ENCODE measurements at places on chromosomes 11 and 22.

GRCh38 chr11:72066855-72067254 is 13.5 kb downstream of the NUMA1 start:
- no peak for DNase-seq

- DNase-seq, result no peak
Observed at GRCh38 chr11:15641271-15642045, 526.7 kb downstream of the INSC start.

GRCh38 chr22:38871360-38872171 is 450 bp downstream of the CBX6 start:
- DNase-seq, result no peak

- no peak for DNase-seq
Observed at GRCh38 chr22:41478473-41478872, 9.6 kb downstream of the ACO2 start.

GRCh38 chr11:98587884-98588283 is 432.9 kb upstream of the CNTN5 start:
- DNase-seq, result no peak

DNA sequence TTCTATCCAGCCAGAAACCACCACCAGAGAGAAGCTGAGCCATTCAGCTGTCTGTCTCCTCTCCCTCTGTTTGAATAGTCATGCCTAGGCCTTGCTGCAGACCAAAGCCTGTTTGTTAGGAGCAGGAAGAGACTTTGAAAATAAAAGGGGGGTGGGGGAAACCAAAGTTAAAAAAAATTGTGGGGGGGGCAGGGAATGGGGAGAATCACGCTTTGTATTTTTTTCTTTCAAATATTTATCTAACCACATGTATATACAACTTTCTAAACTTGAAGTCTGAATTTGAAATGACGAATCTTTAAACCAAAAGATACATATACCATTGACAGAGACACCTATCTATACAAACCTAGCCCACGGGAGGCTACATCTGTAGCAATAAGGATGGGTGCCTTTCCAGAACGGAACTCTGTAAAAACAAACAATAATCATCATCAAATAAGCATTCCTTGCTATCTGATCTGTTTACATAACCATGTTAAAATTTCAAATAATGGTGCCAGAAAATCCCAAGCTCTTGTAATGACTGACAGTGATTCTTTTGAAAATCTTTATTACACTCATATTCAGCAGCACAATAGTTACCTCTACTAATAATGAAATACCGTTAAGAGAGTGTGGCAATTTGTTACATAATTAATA is 14.3 kb downstream of the DDX17 start:
- no peak for DNase-seq

GRCh38 chr11:78061088-78061920 is 2.4 kb upstream of the THRSP start:
- no peak for DNase-seq

GRCh38 chr11:27408246-27408800 is 45.3 kb upstream of the CCDC34 start:
- DNase-seq, result no peak

- peak; percentile 60 for DNase-seq
Observed at GRCh38 chr22:35257321-35258190, at the start of gene HMGXB4. Gene HMGXB4, plus strand, starts transcription at chr22:35257493. Its CDS starts 4,898 bp downstream, at chr22:35262391.

GRCh38 chr11:7570938-7571521 is 57.2 kb downstream of the PPFIBP2 start:
- no peak for DNase-seq

DNA sequence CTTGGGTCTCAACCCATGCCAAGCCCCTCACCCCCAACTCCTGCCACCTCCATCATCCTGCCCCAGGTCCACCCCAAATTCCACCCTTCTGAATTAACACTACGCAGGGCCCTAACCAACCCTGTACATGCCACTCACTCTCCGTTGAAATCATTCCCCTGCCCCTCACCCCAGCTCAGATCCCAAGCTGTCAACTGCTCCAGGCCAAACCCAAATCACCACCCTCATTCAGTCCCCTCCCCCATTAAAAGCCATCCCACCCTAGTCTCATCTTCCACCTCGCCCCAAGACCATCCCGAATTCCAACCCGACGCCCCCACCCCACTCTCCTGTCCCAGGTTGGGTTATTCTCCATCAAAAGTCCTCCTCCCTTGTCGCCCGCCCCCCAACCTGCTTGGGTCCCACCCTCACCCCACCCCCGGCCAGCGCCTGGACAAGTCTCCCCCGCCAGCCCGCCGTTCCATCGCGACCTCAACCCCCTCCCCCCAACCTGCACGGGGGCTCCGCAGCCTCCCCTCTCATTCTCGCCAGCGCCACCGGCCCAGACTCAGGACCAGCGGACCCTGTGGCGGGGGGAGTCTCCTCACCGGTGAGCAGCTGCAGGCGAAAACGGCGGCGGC is 466 bp downstream of the FAM168A start:
- no peak for DNase-seq

DNA sequence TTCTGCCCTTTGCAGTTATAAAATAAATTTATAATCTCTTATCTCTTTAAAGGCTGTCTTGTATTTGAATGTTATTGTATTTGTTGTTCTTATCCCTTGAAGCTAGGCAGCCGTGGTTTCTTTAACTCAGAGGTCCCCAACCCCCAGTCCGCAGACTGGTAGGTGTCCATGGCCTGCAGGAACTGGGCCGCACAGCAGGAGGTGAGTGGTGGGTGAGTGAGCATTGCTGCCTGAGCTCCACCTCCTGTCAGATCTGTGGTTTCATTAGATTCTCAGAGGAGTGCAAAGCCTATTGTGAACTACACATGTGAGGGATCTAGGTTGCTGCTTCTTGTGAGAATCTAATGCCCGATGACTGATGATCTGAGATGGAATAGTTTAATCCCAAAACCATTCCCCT is 380.0 kb upstream of the CCDC90B start:
- DNase-seq, result no peak

- DNase-seq, result no peak
Observed at GRCh38 chr22:24554313-24555164, at the start of gene GUCD1. Gene GUCD1, minus strand, starts transcription at chr22:24555138. Its CDS starts 147 bp downstream, at chr22:24554991.

DNA sequence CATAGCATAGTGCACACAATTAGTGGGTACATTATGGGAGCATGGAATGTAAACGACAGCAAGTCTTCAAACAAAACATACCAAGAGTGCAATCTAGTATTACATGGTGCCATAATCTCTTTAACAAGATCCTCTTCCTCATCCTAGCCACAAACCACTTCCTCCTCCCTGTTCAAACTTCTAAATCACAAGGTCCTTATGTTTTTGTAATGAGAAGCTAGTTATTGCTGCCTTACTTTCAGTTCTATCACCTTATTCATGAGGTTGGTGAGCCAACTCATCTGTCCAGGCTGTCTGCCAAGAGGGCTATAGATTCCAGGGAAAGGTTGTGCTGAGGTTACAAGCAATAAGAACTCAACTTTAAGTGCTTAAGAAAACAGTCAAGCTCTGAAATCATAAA is 195.4 kb upstream of the ARHGAP20 start:
- no peak for DNase-seq

DNA sequence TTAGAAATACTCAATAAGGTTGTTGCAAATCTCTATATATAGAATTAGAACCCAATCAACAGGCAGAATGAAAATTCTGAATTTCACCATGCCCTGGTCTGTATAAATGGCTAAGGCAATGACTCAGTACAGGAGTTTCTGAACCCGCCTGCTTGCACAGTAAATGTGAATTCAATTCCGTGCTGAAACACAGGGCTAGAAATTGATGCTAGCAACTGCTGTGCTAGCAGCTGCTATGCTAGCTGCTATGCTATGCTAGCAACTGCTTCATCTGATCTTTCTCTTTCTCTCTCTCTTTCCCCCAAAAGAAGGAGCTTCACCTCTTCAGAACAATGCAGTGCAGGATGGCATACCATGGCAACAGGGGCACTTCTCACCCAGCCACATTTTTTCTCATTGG is 9.7 kb upstream of the OR52J3 start:
- DNase-seq, result no peak

DNA sequence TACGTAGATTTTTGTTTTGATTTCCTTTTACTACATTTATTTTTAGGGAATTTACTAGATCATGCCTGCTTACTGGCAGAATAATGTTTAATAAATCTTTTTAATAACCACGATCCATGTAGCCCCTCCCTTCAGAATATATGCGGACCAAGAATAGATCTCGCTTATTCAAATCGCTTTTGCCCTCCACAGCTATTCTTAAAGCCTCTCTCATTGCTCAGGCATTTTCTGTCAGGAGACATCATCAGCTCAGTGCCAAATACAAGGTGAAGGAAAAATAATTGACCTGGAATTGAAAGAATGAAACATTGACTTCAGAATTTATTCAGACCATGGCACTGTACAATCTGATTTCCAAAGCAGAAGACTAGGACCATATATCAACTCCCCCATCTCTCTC is 10.0 kb upstream of the JAML start:
- DNase-seq, result no peak

DNA sequence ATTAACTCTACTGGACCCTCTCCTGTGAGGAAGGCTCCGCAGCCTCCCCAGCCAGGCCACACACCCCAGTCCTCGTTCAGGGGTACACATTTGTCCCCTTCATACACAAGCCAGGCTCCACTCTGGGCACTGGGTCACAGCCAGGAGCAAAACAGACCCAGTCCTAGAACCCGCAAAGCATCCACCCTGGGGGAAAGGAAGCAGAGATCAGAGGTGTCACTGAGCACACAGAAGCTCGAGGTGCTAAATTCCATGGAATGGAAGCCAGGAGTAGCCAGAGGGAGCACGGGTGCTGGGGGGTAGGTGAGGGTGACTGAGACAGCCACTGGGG is 43.6 kb upstream of the TH start:
- no peak for DNase-seq

DNA sequence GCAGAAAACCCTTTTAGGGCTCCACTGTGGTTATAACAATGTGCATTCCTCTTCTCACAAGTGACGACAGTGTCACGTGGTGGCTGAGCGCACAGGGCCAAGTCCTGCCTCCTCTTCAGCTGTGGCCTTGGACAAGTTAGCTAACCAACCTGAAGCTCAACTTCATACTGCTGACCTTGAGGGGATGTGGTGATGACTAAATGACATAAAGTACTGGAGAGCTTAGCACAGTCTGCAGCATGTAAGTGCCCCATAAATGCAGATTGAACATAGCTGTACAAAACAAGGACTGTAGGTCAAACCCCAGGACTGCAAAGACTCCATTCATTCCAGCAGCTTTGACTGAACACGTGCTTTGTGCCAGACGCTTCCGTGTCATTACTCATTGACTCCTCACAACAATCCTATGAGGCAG is 20.1 kb upstream of the MRGPRX2 start:
- no peak for DNase-seq

GRCh38 chr11:14095882-14096281 is 133.4 kb downstream of the SPON1 start:
- no peak for DNase-seq

DNA sequence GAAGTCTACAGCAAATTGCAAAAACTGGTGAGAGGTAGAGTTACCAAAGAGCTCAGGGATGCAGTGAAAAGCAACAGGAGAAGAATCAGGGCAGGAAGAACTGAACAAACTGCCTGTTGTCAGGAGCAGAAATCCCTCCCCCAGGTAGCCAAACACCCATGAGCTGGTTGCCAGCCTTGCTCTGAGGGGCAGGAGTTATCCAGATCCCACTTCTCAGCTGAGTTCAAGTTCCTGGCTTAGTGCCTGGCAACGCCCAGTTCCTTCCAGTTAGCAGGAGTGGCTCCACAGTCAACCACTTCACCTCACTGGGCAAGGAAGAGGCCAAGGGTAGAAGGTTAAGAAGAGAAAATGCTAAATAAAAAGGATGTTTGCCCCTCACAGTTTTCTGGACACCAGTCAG is 1.9 kb upstream of the MPZL2 start:
- DNase-seq, result no peak

GRCh38 chr11:115944596-115944995 is 440.4 kb upstream of the CADM1 start:
- no peak for DNase-seq

DNA sequence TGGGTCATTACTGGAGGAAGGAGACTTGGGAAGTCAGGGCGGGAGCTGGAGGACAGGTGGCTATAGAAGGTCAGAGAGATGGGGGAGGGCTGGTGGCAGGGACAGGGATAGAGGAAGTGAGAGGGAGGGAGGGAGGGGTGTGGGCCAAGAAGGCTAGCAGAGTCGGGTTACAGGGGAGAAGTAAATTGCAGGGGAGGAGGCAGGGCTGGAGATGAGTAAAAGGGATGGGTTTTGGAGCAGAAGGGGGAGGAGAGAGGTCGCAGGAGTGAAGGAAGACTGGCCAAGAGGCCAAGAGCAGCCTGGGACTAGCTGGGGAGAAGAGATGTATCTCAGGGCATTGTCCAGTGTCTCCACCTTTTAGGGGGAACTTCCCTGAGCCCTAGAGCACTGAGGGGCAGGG is 33.0 kb downstream of the LRRC10B start:
- no peak for DNase-seq

- no peak for DNase-seq
Observed at GRCh38 chr11:67611165-67611564, 4.4 kb downstream of the NDUFV1 start.

DNA sequence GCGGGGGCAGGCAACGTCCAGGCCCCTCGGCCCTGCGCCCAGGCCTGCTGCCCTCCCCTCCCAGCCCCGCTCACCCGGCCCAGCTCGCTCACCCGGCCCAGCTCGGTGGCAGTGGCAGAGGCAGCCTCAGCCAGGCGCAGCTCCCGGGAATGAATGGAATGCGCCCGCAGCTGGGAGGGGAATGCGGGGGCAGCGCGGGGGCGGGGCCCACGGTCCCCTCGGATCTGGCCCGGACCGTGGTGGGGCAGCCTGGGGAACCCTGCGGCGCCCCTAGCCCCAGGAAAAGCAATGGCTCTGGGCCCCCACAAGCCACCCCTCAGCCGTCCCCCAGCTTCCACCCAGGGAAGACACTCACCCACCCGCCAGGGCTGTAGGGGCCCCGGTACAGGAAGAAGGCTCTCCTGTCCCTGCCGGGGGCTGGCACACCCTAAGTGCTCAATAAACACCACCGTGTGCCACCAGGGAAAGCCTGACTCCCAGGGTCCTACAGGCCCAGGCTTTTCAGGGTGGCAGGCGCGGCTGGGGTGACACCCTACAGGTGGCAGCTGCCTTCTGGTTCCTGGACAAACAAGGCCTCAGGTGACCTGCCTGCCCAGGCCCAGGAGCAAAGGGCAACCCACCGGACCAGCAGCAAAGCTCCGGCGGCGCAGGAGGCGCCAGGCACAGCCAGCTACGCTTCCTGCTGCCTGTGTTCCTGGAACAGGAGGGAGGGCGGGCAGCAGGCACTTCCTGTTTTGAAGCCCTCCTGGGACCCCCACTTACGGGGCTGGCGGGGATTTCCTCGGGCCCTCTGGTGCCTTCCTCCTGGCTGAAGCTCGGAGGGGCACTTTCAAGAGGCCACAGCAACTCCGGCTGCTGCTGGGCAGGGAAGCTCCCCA is 13.8 kb downstream of the PLXNB2 start:
- DNase-seq, result no peak

GRCh38 chr11:63816166-63816565 is 2.9 kb downstream of the SPINDOC start:
- no peak for DNase-seq

All from GOT3 (cell line).